ENCODE measurements at places on chromosomes 16 and 17.

DNA sequence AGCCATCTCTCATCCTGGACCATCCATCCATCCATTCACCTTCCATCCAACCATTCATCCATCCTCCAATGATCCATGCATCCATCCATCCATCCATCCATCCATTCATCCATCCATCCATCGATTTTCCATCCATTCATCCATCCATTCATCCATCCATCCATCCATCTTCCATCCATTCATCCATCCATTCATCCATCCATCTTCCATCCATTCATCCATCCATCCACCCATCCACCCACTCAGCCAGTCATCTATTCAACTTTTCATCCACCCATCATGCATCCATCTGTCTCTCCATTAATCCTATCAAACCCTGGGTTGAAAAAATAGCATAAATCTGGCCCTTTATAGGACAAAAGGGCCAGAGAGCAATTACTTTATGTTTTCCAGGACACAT, 158.3 kb upstream of the WSCD1 start:
- peak; percentile 27 for DNase-seq

DNA sequence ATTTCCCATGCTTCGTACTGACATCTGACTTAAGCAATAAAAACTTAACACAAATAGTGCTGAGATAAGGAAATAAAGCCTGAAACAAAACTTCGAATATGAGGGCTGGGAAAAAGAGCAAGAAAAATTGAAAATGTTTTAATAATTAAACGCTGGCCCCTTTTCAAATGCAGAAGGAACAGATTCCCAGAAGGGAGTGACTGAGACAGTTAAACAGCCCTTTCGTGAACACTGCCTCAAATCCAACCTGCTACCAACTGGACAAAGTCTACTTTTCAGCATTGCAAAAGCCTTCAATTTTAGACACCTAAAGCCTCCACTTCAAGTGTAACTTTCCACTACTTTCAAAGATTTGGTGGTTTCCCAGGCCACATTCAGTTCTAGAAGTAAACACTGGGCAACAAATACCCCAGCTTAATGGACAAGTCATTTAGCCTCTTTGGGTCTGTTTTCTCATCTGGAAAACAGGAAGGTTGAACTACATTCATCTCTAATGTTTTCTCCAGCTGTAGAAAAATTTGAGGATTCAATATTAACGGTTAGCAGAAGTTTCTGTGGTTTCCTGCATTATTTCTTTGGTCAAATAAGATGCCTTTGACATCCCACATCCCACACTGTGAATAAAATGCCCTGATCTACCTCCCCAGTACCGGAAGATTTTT, 11.8 kb downstream of the RFFL start:
- DNase-seq, result no peak

- no peak for DNase-seq
Observed at GRCh38 chr17:30249460-30249859, 14.0 kb upstream of the SLC6A4 start.

GRCh38 chr17:78210111-78210510, 3.9 kb upstream of the BIRC5 start:
- DNase-seq, result no peak

GRCh38 chr17:2955931-2956582, 107.3 kb downstream of the OR1D5 start:
- no peak for DNase-seq

- peak; percentile 72 for DNase-seq
Observed at GRCh38 chr16:54106057-54106456, 180.5 kb downstream of the IRX3 start.

- DNase-seq, result no peak
Observed at GRCh38 chr16:22327446-22327775, 30.2 kb downstream of the POLR3E start.

GRCh38 chr16:12815361-12815760, 11.7 kb upstream of the CPPED1 start:
- DNase-seq, result peak; percentile 65
